SHP77 treated with DMSO at 0.1 percent for 48 hours (cell line): ENCODE measurements at places on chromosomes 4 and X.

DNA sequence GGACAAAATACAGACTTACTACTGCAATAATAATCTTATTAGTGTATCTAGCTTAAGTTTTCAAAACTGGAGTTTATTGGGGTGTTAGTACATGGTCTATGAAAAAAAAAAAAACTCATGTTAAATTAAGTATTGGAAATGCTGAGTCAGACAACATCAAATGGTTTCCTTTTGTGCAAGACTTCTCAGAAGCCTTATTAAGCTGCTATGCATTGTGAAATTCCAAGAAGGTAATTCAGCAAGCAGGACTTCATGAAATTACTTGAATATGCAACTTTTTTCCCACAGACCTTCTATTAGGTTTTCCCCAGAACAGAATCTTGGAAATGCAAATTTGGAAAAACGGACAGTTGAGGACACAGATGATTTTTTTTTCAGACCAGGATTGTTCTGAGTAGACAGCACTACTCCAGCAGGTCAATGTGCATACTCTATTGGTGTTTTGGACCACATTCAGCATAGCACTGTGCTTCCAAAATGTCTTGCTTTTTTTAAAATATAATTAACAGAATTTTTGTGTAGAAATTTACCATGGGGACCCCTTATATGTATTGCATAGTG lies 568.8 kb upstream of the TENM3 start:
- DNase-seq = no peak

DNA sequence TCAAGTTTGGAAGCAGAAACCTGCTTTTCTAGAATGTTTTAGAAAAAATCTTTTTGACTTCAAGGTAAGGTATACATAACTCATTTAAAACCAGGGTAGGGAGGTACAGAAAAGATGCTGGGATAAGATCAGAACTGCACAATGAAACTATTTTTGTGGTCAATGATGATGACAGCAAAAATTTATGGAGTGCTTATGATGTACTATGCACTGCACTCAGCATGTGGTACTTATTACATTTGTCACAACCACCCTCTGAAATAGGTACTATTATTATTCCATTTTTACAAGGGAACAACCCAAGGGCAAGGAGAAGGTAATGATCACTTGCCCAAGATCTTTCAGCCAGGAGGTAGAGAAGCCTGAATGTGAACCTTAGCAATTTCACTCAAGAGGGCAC lies 8.0 kb downstream of the GPM6B start:
- DNase-seq = no peak

DNA sequence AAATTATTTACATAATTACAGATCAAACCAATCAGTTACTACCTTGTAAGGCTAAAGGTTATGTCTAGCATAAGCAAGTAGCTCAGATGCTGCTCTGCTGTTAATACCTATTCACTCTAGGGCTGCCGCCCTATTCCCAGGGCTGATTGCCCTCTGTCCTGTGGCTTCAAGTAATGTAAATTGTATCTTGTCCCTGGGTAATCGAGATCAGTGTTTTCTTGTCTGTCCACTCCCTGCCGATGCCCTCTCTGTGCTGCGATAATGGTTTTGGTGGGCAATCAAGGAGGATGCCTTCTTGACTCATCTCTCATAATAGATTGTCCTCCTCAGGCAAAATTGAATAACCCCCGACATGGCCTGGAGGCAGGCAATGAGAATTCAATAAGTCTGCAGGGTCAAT lies 641.0 kb upstream of the PITX2 start:
- no peak for DNase-seq

GRCh38 chr4:74395633-74396032 lies 30.7 kb downstream of the EREG start:
- no peak for DNase-seq

GRCh38 chrX:21816136-21816535 lies 23.3 kb upstream of the MBTPS2 start:
- DNase-seq = no peak

DNA sequence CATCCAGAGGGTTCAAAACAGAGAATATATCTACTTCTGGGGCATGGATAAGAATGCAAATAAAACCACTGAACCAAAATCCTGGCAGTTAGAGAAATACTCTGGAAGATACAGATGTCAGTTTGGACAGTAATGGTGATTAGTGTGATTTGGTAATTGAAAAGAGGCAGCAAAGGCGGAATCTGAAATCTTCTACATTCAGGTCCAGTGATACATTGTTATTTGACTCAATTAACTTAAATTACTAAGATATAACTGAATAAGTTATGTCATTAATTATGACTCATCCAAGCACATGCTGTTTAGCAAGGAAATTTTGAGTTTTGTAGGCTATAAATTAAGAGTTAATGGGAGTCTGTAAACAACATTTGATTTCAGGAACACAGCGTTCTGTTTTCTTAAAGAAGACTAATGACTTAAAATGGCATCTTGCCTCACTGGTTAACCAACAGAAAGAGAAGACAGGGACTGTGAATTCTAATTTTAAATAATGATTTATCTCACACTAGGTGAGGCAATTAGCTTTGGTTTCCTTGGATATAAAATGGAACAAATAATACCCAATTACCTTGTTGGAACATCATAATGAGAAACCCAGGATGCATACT lies 937.1 kb downstream of the PDHA2 start:
- no peak for DNase-seq
